ENCODE measurements at places on chromosomes 2 and 18. TPM values are rescaled to one million over a fixed set of nuclear protein-coding genes. Genes with fewer than 3 reads are reported as not detected.

The ANO7 gene
- total RNA-seq, result 0.35 TPM

The EFEMP1 gene
- total RNA-seq, result 19.7 TPM

The RGPD4 gene
- 0.04 TPM for total RNA-seq

The SPATA3 gene
- not detected for total RNA-seq

The ACKR3 gene
- total RNA-seq, result 22.2 TPM

The FSIP2 gene
- total RNA-seq, result 2.6 TPM

The ANKAR gene
- 16.3 TPM for total RNA-seq

The EMX1 gene
- total RNA-seq, result not detected

The ABCB11 gene
- 0.04 TPM for total RNA-seq

The UNC80 gene
- 2.0 TPM for total RNA-seq

The APLF gene
- total RNA-seq, result 5.5 TPM

The CDH20 gene
- total RNA-seq, result 0.80 TPM

The RPIA gene
- total RNA-seq, result 11.3 TPM

The ASNSD1 gene
- total RNA-seq, result 49.7 TPM

The SULT1C2 gene
- 0.13 TPM for total RNA-seq

The FLACC1 gene
- total RNA-seq, result 2.3 TPM

The CIB4 gene
- total RNA-seq, result not detected

The FAM124B gene
- total RNA-seq, result 8.8 TPM

The C2orf92 gene
- 9.1 TPM for total RNA-seq

The GAL3ST2 gene
- 0.09 TPM for total RNA-seq

The BOK gene
- total RNA-seq, result 35.3 TPM

The LOXHD1 gene
- 1.3 TPM for total RNA-seq

The NRP2 gene
- 19.9 TPM for total RNA-seq

The STPG4 gene
- total RNA-seq, result 0.22 TPM

The SAG gene
- total RNA-seq, result 0.18 TPM

Measured in muscle of leg (tissue), 16 donors.